ENCODE measurements at places on chromosomes 2 and 18. TPM values are rescaled to one million over a fixed set of nuclear protein-coding genes. Genes with fewer than 3 reads are reported as not detected.

Gene BOK
- 0.64 TPM for total RNA-seq

Gene DYNC2LI1
- 28.4 TPM for total RNA-seq

Gene SLC23A3
- 1.9 TPM for total RNA-seq

Gene G6PC2
- not detected for total RNA-seq

Gene SH2D6
- 1.7 TPM for total RNA-seq

Gene FSHR
- total RNA-seq = not detected

Gene RPS27A
- 674 TPM for total RNA-seq

Gene IL1RL2
- total RNA-seq = 1.5 TPM

Gene IL36RN
- not detected for total RNA-seq

Gene GKN2
- not detected for total RNA-seq

GRCh38 chr2:145563741-145564615 is 1044.1 kb upstream of the ZEB2 start:
- no peak for DNase-seq

GRCh38 chr2:203670939-203671338 is 35.5 kb upstream of the CD28 start:
- no peak for DNase-seq

- no peak for DNase-seq
These were observed 22.7 kb upstream of the DOCK10 start for GRCh38 chr2:225064928-225065327.

DNA sequence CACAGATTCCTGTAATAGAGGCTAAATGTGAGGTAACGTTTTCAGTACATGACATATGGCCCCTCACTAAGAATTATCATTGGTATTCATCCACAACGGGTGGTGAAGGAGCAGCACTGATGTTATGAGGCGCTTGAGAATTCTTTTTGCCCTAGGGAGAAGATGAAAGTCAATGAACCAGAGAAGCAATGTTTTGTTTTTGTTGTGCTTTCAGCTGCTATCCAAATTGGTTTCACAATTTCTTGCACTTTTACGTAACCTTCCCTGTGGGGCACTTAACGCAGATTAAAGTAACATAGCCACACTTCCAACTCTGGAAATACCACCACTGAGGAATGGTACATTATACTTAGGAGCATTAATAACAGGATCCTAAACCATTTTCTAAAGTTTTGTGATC is 13.3 kb upstream of the CCDC85A start:
- no peak for DNase-seq

DNA sequence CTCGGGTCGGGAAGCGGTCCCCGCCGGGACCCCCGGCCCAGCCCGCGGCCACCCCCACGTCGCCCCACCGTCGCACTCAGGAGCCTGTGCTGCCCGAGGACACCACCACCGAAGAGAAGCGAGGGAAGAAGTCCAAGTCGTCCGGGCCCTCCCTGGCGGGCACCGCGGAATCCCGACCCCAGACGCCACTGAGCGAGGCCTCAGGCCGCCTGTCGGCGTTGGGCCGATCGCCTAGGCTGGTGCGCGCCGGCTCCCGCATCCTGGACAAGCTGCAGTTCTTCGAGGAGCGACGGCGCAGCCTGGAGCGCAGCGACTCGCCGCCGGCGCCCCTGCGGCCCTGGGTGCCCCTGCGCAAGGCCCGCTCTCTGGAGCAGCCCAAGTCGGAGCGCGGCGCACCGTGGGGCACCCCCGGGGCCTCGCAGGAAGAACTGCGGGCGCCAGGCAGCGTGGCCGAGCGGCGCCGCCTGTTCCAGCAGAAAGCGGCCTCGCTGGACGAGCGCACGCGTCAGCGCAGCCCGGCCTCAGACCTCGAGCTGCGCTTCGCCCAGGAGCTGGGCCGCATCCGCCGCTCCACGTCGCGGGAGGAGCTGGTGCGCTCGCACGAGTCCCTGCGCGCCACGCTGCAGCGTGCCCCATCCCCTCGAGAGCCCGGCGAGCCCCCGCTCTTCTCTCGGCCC is 13.6 kb downstream of the SPEG start:
- peak; percentile 27 for DNase-seq

GRCh38 chr2:60028849-60029565 is 524.4 kb downstream of the BCL11A start:
- no peak for DNase-seq

DNA sequence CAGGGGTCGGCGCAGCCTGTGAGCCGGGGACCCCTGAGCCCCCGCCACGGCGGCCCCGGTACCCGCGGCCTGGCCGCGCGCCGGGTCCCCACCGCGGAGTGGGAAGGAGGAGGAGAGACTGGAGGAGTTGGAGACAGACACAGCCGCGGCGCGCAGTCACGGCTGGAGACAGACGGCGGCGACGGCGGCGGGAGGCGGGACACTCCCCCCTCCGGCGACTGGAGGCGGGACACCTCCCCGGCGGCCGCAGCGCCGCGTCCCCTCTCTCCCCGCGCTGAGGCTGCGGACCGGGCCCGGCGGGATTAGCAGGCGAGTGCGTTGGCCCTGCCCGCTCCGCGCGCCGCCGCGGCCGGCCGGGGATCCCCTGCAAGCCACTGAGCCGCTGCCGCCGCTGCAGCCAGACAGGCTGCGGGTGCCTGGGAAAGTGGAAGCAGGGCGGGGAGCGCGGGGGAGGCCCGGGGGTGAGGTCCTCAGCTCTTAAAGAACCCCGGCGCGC is 1.0 kb upstream of the LDLRAD4 start:
- DNase-seq = peak; percentile 78

GRCh38 chr2:28610583-28611201 is 114.8 kb downstream of the PLB1 start:
- peak; percentile 76 for DNase-seq

DNA sequence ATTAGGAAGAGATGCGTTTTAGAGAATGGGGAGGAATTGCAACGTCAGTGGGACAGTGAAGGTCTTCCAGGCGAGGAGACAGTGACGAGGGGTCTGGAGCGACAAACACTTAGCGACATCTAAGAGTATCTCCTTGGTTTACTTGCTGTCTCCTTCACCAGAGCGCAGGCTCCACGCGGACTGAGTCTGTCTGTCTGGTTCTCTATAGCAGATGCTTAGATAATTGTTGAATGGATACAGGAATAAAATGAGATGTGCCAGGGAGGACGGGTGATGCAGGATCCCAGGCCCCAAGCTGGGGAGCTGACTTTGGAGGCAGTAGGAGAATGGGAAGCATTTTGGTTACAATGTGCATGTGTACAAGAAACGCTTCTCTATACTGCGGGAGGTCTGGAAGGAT is 56.9 kb upstream of the SMAD7 start:
- DNase-seq = no peak

DNA sequence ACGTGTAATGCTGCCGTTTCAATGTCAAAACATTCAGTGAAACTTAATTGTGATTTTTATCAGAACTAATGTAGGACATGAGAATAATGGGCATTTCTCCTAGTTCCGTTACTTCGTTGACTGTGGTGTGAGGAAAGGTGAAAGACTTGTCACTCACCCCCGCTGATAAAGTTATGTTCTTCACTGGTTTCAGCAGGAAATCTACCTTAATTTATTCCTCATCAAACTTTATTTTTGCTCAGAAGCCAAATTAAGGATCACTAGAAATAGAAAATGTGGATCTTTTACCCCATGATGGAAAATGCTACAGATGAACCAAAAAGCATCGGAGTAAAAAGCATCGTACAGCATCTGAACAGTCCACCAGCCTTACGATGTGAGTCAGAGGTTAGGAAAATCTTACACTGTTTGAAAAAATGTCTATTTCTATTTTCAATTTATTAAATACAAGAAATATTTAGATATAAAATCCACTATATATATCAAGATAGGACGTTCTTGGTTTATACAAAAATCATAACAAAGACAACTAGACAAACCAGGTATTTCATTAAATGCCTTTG is 1.0 kb upstream of the ROCK1 start:
- no peak for DNase-seq

- DNase-seq = no peak
These were observed 640.2 kb downstream of the RNF144A start for GRCh38 chr2:7557376-7557775.

- no peak for DNase-seq
These were observed 1436.4 kb downstream of the SUCLG1 start for GRCh38 chr2:83022631-83023210.

DNA sequence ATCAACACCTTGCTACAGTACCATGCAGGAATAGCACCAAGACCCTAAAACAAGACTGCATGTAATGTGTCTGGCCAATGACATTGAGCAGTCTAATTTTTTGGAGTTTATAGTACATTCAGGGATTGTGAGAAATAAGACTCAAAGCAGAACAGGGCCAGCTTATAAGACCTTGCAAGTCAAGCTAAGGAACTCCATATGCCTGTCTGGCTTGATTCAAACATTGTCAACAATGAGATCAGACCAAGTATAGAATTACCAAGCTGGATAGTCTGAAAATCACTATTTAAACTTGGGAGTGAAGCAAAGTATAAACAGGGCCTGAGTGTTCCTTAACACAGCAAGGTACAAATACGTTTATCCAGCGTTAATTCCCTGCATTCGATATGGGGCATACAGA is 370.9 kb downstream of the CNTNAP5 start:
- no peak for DNase-seq

DNA sequence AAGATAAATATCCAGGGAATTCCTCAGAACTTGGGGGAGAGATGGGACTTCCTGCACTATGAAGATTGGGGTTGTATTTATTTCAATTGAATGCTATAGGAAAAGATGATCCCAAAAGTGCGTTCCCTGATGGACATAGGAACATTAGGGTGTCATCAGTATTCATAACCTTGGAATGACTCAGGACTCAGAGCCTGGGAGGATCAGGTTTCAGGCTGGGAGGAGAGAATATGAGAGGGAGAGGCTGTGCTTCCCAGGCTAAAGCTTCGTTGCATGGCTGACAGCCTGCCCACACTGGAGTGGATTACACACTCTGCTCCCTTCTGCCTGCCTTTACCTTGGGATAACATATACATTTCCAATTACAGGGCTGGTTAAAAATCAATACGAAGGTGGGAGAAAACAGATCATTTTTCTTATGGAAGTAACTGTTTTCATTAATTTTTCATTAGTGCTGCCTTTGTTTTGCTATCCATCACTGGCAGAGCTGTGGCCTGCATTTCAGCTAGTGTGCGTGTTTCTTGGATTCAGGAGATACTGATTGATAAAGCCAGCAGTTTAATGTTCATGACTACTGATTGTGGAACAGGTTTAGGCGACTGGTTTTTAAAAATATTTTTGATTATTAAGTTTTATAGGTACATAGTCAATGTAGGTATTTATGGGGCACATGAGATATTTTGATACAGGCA is 118.7 kb downstream of the KCTD1 start:
- no peak for DNase-seq

DNA sequence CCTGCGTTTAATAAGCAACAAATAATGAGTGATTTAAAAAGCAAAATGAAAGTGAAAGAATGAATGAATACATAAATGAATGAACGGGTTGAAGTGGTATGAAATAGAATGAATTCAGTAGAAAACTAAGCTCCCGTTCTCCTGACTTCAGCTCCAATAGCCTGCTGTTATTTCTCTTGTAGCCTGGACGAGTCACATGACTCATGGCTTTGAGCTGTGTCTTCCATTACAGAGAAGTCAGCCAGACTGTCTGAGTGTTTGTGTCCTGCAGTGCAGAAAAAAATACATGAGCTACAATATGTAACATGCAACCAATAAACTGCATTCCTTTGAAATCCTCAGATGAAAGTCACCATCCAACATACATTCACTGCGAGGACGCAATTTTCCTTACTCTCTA is 21.2 kb downstream of the SCG2 start:
- DNase-seq = no peak

DNA sequence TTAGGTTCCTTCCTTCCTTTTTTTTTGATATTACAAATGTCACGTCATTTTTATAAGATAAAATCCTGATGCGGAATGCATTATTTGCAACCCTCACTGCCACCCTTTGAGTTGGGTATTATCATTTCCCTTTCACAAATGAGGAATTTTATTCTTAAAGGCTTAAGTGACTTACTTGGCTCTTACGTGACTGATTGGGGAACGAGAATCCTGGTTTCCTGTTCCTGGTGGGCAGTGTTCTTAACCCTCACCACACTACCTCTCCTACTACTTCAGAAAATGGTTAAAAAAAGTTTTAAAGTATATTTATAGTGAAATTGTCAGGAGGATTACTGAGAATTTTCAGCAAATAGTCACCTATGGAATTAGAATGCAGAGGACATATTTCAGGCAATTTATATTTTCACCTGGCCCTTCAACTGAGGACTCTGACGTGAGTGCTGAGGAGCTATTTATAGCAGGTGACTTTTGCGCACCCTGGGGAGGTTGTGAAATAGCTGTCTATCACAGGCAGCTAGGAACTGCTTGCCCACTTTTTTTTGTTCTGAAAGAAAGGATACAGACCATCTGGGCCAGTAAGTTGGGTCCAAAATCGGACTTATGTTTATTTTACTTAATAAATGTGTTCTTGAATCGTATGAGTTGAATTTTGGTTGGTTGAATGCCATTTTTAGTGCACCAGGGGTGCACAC is 18.7 kb upstream of the RASGRP3 start:
- no peak for DNase-seq

DNA sequence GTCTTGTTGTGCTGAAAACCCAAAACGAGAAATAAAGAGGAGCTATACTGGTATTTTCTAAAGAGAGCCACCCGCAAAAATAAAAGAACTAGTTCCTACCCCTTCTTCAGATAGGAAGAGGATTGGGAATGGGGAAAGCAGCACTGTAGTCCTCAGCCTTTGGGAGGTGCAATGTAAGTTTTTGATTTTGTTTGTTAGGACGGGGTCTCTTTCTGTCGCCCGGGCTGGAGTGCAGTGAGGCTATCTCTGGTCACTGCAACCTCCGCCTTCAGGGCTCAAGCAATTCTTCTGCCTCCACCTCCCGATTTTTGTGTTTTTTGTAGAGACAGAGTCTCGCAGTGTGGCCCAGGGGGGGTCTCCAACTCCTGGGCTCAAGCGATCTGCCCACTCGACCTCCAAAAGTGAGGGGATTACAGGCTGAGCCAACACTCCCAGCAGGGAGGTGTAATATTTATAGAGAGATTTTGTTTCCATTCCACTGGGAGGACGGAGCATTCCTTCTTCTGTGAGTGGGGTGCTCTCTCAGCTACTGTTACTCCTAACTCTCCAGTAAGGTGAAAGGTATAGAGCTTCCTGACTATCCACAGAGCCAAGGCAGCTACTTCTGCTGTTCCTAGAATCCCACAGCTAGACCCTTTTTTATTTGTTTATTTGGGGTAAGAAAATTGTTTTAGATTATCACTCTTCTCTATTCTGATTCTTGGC is 13.1 kb upstream of the GULP1 start:
- DNase-seq = no peak

- no peak for DNase-seq
These were observed 33.6 kb downstream of the ZCCHC2 start for GRCh38 chr18:62556397-62556796.

DNA sequence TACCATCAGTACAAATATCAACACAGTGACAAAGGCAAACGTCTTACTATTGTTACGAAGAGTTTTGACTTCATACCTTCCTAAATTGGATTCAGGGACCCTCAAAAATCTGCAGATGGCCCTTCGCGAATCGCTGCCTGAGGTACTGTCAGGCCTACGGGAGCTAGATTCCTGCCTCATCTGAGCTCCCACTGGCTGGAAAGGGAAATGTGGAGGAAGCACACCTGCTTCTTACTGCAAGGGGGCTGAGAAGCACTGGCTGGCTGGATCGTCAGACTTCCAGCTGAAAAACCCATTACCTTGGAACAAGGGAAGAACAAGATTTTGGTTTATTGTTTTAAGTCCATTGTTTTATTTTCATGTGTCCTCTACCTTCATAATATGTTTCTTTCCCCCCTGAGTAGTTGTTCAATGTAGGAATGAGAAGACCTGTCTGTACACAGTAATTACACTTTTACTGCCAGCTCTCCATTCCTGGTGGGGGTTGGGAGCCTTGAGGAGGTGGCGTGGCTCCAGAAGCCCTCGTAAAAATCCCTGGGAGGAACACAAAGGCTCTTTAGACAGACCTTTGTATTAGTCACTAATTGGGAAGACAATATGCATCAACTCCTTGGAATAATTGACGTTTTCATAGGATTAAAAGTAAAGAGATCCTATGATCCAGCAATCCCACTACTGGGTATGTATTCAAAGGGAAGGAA is 124.1 kb upstream of the NOSTRIN start:
- no peak for DNase-seq

Data from activated CD4-positive, alpha-beta T cell treated with anti-CD3 and anti-CD28 coated beads for 36 hours (primary cell).